Esophagus squamous epithelium (tissue), 5 donors: ENCODE measurements at places on chromosomes 13 and 19. TPM values are rescaled to one million over a fixed set of nuclear protein-coding genes. Genes with fewer than 3 reads are reported as not detected.

MISP gene
- total RNA-seq: 0.11 TPM

PCP2 gene
- total RNA-seq: 0.57 TPM

DNA sequence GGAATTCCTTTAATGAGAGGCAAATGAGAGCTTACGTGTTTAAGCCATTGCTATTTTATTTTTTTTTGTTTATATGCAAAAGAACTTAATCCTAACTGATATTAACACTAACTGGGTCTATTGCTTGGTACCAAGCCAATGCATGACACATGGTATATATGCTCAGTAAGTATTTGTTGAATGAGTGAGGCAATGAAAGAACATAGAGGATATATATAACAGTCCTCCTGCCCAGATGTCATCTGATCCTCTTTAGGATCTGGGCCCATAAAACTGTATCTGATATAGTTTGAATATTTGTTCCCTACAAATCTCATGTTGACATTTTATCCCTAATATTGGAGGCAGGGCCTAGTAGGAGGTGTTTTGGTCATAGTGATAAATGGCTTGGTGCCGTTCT is 13.0 kb upstream of the ALOX5AP start:
- no peaks in the 10 kb centered on the region for H3K27me3 ChIP-seq
- no peak for DNase-seq
- no peaks in the 10 kb centered on the region for H3K36me3 ChIP-seq
- no peak overlapping the region for H3K27ac ChIP-seq
- H3K4me1 ChIP-seq: no peaks in the 10 kb centered on the region

AXL gene
- total RNA-seq: 40.2 TPM

GRCh38 chr13:53018690-53019647 is 9.6 kb upstream of the OLFM4 start:
- H3K27ac ChIP-seq: no peak overlapping the region
- H3K4me1 ChIP-seq: no peaks in the 10 kb centered on the region
- no peaks in the 10 kb centered on the region for H3K27me3 ChIP-seq
- no peaks in the 10 kb centered on the region for H3K36me3 ChIP-seq

FFAR2 gene
- 2.5 TPM for total RNA-seq

GRCh38 chr13:102333320-102334198 is 68.3 kb downstream of the FGF14 start:
- no peaks in the 10 kb centered on the region for H3K4me1 ChIP-seq
- H3K27me3 ChIP-seq: no peaks in the 10 kb centered on the region
- no peak for DNase-seq
- H3K27ac ChIP-seq: peak overlapping the region; percentile 45
- H3K36me3 ChIP-seq: no peaks in the 10 kb centered on the region
- no peak overlapping the region for H3K4me3 ChIP-seq

CYP2A7 gene
- total RNA-seq: not detected

DNA sequence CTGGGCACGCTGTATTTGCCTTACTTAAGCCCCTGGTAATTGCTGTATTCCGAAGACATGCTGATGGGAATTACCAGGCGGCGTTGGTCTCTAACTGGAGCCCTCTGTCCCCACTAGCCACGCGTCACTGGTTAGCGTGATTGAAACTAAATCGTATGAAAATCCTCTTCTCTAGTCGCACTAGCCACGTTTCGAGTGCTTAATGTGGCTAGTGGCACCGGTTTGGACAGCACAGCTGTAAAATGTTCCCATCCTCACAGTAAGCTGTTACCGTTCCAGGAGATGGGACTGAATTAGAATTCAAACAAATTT is 676 bp downstream of the BRCA2 start:
- DNase-seq: no peak
- peak overlapping the region; percentile 68 for H3K4me3 ChIP-seq
- peak overlapping the region; percentile 99 for H3K27ac ChIP-seq
- H3K4me1 ChIP-seq: peaks cover 15% of the 10 kb centered on the region

DNA sequence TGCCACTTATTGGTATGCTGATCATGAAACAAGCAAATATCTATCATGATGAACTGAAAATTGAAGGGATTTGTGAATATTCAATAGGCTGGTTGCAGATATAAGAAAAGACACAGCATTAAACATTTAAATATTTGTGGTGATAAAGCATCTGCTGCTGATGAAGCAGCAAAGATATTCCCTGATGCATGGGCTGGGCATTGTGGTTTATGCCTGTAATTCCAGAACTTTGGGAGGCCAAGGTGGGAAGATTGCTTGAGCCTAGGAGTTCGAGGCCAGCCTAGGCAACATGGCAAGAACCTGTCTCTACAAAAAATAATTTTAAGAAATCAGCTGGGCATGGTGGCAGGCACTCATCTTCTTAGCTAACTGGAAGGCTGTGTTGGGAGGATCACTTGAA is 54.5 kb downstream of the GPR180 start:
- no peaks in the 10 kb centered on the region for H3K27me3 ChIP-seq
- no peaks in the 10 kb centered on the region for H3K36me3 ChIP-seq
- H3K4me1 ChIP-seq: no peaks in the 10 kb centered on the region
- H3K27ac ChIP-seq: no peak overlapping the region
- no peak for DNase-seq
